ENCODE measurements at places on chromosomes 5 and 9.

DNA sequence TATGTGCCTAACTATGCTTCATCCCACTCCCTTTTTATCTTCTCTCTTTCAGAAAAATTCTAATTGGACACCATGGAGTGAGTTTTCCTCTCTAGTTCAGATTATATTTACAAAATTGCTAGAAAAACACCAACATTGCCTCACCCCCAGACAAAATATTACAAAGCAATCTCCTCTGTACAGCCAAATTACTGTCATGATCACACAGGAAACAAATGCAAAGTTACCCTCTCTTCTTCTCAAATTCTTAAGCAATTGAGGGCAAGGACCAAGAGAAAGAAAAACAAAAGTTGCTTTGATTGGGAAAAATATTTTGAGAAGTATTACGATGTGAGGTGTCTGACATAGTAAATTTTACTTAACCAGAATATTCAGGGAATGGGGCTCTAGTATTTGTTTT, 30.8 kb upstream of the ABCA1 start:
- no peak for DNase-seq

DNA sequence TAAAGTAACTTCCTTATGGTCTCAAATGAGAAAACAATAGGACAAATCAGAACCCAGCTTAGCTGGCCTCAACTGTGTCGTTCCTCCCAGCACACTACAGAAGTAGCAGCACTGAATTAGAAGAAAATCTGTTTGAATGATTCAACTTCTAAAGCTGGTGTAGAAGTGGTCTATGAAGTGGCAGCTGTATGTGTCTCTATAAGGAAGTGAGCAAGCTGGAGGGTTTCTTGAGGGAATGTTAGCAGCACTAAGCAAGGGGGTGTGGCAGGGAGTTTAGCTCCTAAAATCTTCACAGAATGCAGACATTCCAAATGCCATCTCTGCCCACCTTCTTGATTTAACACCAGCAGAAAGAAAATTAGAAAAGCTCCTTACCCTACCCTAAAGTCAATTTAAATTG, 4.1 kb downstream of the KLF9 start:
- DNase-seq, result no peak

GRCh38 chr9:22053178-22053577, 44.1 kb upstream of the CDKN2B start:
- DNase-seq, result no peak

DNA sequence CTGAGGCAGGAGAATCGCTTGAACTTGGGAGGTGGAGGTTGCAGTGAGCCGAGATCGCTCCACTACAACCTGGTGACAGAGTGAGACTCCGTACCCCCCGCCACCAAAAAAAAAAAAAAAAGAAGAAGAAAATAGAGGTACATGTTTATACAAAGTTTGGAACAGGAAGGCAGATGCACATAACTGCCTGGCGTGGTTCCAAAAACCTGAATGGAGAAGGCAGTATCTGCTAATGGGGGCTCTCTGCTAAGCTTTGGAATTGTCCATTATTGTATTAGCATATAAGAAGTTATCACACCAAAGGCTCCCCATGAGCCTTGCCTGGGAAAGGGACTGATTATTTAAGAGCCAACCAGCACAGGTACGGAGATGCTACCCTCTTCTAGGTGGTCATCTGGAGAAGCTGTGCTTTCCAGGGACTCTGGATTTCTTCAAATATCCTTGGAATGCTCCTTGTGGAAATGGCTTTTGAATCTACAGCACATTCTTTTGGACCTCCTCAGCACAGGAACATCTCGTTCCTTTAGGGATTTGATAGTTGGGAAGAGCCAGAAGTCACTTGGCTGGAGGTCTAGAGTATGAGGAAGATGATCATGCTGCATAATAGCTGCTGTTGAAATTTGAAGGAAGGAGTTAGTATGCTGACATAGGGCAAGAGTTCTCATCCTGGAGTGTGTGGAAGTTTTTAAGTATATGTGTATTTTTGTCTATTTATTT, 42.5 kb upstream of the ABCA1 start:
- peak; percentile 12 for DNase-seq

- DNase-seq, result no peak
These were observed 498.1 kb downstream of the TLE1 start for GRCh38 chr9:81191222-81191621.

GRCh38 chr5:16914108-16914435, 22.0 kb downstream of the MYO10 start:
- no peak for DNase-seq

GRCh38 chr9:127500862-127501261, 49.6 kb downstream of the LRSAM1 start:
- no peak for DNase-seq

- no peak for DNase-seq
These were observed 20.7 kb downstream of the SLIT3 start for GRCh38 chr5:169280286-169280685.

DNA sequence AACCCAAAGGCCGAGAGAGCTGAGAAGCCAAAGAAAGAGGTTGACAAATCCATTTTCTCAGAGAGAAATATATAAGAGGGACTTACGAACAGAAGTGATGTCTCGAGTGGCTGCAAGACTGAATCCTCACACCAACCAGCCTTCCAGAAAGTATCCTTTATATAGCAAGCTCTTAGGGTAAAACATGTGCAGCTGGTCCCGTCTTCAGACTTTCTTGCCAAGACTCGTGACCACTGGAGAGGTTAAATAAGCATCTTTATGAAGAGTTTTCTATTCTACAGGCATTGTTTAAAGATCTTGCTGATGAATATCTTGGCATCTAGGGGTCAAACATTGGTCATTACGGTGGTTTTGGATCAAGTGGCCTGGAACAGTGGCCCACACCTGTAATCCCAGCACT, 16.9 kb upstream of the SLC22A4 start:
- DNase-seq, result no peak

DNA sequence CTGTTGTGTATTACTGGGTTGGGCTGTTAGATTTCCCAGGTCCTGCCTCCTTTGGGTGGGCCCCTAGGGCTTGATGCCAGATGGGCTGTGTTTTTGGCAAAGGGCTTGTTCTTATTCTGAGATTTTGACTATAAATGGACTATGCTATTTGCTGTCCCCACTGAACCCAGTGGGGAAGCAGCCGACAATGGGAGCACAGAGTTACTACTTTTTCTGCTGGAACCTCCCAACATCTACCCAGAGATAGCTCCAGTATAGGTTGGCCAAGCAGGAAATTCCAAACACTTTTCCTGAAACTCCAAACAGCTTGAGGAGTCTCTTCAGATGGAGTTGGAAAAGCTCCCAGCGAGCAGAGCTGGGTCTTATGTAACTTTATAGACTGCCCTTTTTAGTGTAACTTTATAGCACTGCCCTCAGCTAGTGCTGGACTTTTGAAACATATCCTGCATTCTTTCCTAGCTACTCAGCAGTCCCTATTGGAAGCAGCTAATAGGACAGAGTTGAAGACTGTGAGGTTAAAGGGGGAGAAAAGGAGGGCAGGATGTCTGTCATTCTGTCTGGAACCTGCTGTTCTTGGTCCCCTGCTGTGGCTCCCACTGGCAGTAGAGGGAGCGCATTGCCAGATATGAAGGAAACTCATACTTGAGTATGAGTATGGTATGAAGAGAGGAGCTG, 21.0 kb downstream of the RUSC2 start:
- DNase-seq, result peak; percentile 52

GRCh38 chr9:117796681-117797080, 92.5 kb downstream of the TLR4 start:
- no peak for DNase-seq

Data from SJSA1 (cell line).